ENCODE measurements at places on chromosomes 13 and 19. TPM values are rescaled to one million over a fixed set of nuclear protein-coding genes. Genes with fewer than 3 reads are reported as not detected.

DNA sequence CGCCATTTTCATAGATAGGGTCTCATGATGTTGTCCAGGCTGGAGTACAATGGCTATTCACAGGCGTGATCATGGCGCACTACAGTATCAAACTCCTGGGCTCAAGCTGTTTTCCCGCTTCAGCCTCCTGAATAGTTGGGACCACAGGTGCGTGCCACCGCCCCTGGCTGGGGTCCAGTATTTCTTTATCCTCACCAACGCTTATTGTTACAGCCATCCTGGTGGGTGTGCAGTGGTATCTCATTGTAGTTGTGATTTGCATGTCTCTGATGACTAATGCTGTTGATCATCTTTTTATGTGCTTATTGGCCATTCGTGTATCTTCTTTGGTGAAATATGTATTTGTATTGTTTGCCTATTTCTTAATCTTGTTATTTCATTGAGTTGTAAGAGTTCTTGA is 49.0 kb downstream of the SIPA1L3 start:
- DNase-seq, result no peak

- no peak for DNase-seq
These were observed 30.0 kb upstream of the HMGB1 start for GRCh38 chr13:30495746-30496145.

- DNase-seq, result no peak
These were observed 31.2 kb downstream of the CEBPG start for GRCh38 chr19:33404506-33405253.

Gene CDC42EP5
- 13.5 TPM for polyA plus RNA-seq
